Nucleus accumbens (tissue), 56 donors: ENCODE measurements at places on chromosomes 13 and 19.

- DNase-seq, result peak; percentile 7
These were observed 172.7 kb downstream of the UQCRFS1 start for GRCh38 chr19:29040292-29040691.

GRCh38 chr19:40592170-40592569 lies 9.0 kb upstream of the LTBP4 start:
- no peak for DNase-seq

GRCh38 chr19:8505680-8506401 lies 3.4 kb upstream of the PRAM1 start:
- DNase-seq, result peak; percentile 75

GRCh38 chr19:36152352-36153091 lies at the start of gene COX7A1:
Gene COX7A1 (minus strand): TSS chr19:36152447. CDS start chr19:36152407, 40 bp downstream.
- no peak for DNase-seq

GRCh38 chr19:6963937-6964336 lies 57.3 kb downstream of the MBD3L2B start:
- DNase-seq, result no peak

- no peak for DNase-seq
These were observed 418.9 kb downstream of the FGF14 start for GRCh38 chr13:101982903-101983302.

DNA sequence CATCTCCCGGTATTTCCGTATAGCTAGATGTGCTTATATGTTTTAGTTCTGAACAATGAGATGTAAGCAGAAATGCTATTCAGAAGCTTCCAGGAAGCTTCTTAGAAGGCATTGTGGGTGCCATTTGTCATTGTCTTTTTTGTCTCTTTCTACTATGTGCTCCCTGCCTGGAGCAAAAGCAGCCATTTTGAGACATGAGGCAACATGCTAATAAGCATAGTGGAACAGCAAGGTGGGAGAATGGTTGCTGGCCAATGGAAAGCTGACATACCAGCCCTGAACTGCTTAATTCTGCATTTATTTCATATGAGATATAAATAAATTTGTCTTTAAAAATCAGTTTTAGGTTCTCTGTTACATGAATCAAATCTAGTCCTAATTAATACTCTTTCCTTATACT lies 299.7 kb downstream of the LMO7 start:
- no peak for DNase-seq

DNA sequence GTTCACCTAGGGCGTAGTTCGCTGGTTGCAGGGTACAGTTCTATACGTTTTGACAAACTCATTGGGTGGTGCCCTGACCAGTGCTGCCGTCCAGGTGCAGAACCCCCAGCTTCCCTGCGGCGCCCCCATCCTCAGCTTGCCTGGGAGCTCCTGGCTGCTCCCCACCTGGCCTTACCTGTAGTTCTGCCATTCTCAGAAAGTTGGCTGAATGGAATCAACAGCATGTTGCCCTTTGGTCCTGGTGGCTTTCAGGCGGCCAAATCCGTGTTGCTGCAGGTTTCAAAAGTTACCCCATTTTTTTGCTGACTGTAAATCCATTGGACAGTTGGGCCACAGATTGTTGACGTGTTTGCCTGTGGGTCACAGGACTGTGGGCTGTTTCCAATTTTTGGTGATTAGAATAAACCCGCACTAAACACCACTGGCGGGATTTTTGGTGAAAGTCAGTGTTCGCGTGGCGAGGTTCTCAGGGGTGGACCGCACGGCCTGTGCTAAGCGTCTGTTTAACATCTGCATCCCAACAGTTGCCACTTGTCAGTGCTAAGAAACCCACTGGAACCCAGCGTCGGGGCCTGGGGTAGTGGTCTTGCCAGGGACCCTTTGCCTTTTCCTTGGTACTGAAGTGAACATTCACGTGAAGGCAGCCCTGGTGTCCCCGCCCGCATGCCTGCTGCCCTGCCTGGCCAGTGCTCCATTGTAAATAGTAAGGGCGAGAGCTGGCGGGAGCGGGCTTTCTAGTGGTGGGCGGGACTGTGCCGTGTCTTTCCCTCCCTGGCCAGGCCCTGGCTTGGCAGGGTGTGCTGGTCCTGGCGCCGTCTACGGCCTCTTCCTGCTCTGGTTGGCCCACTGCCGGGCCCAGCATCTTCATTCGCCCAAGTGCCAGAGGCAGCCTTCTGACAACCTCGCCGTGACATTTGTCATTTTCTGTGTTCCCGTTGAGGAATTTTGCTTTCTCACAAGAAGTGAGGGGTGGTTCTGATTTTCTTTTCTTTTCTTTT lies 3.3 kb downstream of the DOT1L start:
- no peak for DNase-seq

DNA sequence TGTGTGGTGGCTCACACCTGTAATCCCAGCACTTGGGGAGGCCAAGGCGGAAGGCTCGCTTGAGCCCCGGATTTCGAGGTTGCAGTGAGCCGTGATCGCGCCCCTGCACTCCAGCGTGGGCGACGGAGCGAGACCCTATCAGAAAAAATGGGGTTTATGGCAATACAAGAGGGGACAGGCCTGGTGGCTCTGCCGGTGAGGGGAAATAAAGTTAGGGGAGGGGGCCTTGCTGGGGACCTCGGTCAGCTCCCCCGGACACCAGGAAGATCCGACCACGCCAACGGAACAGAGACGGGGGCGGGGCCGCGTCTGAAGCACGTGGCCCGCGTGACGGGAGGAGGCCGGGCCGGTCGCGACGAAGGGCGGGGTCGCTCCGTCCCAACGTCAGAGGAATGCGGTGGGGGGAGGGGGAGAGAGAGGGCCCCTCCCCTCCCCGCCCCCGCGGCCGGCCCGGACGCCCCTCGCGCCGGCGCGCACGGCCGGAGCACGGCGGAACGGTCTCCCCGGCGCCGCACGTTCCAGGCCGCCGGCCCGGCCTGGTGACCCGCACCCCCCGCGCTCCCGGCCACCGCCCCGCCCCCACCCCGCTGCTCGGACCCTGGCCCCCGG lies 1.9 kb upstream of the HNRNPL start:
- DNase-seq, result peak; percentile 89

DNA sequence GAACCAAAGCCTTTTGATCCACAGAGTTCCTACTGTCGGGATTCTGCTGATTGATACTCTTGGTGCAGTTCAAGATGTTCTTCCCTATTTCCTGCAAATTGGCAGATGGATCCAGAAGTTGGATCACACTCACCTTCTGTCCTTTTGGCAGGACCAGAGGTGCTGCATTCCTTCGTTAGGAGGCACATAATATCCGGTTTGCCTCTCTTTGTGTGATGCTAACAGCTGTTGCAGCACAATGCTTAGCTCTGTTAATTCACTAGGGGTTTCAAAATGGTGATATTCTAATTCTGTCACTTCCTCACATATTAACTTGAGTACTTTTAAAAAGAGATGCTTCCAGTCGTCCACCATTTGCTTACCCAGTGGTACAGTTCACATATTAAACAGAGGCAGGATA lies 15.2 kb upstream of the CHST8 start:
- DNase-seq, result no peak

- DNase-seq, result no peak
These were observed 20.4 kb upstream of the ATXN8OS start for GRCh38 chr13:70087247-70087646.

GRCh38 chr13:98182589-98182988 lies 5.5 kb upstream of the RNF113B start:
- no peak for DNase-seq

DNA sequence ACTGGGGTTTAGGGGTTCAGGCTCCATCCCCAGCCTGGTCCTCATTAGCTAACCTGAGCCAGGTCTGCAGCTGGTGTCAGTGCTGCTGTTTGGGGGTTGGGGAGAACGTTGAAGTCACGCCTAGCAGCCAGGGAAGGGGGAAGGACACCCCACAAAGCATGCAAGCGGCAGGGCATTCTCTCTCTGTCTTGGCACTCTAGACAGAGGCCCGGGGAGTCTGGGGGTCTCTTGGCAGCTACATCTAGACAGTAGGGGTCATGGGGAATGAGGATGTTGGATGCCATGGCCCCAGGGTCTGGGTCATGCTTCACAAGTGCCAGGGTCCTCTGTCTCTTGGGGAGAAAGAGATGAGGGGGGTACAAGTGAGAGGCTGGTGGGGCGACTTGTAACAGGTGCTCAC lies 2.6 kb downstream of the ERICH4 start:
- no peak for DNase-seq

DNA sequence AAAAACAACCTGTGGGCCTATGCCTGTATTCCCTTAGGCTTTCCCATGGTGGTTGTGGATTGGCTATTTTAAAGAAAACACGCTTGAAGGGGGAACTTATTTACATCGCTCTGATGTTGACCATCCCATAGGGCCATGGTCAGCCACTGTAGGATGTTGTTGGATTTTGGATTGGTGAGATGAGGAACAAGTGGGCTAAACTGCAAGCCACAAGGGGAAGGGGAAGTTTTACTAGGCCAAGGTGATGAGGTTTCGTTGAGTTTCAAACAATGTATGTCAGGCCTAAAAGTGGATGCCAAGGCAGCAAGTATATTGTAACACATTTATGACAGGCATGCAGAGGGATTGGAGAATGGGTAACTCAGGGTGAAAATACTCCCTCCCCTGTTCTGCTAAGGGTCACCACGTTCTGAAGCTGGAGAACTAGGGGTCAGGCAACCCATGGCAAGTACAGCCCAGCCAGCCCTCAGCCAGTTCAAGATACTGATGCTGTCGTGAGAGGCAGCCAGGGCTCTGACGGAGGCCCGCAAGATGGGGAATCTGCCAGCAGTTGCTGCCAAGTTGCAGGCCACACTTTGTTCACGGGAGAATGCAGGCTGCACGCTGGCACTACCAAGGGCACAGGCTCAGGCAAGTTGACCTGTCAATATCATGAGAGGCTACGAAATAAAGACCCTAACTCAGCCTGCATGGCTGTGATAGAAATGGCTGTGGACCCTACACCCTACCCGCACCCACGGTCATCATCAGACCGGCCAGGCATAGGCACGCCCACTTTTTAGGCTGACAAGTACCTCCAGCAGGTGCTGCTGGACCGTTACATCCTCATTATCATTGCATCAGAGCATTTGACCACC lies 11.1 kb downstream of the IRGC start:
- peak; percentile 9 for DNase-seq

GRCh38 chr19:36421749-36422481 lies 3.5 kb upstream of the ZFP82 start:
- no peak for DNase-seq

- DNase-seq, result no peak
These were observed 110.8 kb downstream of the TBC1D4 start for GRCh38 chr13:75371203-75371602.

GRCh38 chr13:104466016-104466415 lies 1399.8 kb upstream of the SLC10A2 start:
- DNase-seq, result no peak

- DNase-seq, result peak; percentile 21
These were observed 64.2 kb upstream of the GTF2F2 start for GRCh38 chr13:45055902-45056648.

DNA sequence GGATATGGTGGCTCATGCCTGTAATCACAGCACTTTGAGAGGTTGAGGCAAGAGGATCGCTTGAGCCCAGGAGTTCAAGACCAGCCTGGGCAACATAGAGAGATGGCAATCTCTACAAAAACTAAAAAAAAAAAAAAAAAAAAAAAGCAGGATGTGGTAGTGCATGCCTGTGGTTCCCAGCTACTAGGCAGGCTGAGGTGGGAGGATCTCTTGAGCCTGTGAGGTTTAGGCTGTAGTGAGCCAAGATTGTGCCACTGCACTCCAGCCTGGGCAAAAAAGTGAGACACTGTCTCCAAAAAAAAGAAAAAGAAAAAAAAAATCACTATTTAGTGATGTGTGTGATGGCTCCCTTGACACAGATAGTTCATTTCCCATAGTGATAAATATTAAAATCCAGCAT lies 365.0 kb upstream of the NBEA start:
- DNase-seq, result no peak

GRCh38 chr13:45928843-45929242 lies 77.3 kb upstream of the SIAH3 start:
- DNase-seq, result no peak
